Osteoblast (primary cell): ENCODE measurements at places on chromosomes 1 and 21.
A peak's percentile ranks its signal among the peaks of the same experiment; 100 is the strongest.

- no peak overlapping the region for H3K27ac ChIP-seq
- H3K36me3 ChIP-seq, result no peaks in the 10 kb centered on the region
- no peaks in the 10 kb centered on the region for H3K27me3 ChIP-seq
- H3K4me3 ChIP-seq, result no peak overlapping the region
- H3K4me1 ChIP-seq, result no peaks in the 10 kb centered on the region
These were observed 402.6 kb downstream of the TTLL7 start for GRCh38 chr1:83596331-83596730.

GRCh38 chr1:230277201-230278025 lies 148.7 kb downstream of the PGBD5 start:
- no peak overlapping the region for H3K4me3 ChIP-seq
- H3K36me3 ChIP-seq, result peaks cover 56% of the 10 kb centered on the region
- DNase-seq, result no peak
- no peak overlapping the region for H3K27ac ChIP-seq
- no peaks in the 10 kb centered on the region for H3K27me3 ChIP-seq

DNA sequence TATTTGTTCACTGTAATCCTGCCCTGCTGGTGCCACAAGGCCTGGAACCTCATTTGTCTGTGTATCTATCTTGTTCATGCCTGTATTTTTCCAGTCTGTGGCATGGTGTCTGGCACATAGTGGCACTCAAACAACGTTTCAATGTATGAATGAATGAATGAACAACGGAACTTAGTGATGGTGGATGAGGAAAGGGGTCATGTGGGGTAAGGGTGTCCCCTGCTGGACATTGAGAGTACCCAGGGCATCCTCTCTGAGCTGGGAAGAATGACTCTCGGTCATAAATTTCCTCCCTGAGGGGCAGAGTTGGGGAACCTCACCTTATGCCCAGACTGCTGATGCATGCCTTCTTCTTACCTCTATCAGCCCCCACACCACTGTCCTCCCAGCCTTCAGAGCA lies 18.9 kb upstream of the ZNF683 start:
- peaks cover 11% of the 10 kb centered on the region for H3K4me1 ChIP-seq
- no peaks in the 10 kb centered on the region for H3K27me3 ChIP-seq
- no peak overlapping the region for H3K27ac ChIP-seq
- peak; percentile 90 for DNase-seq
- H3K4me3 ChIP-seq, result no peak overlapping the region

GRCh38 chr1:16905868-16906702 lies 10.3 kb downstream of the RNU1-2 start:
- no peaks in the 10 kb centered on the region for H3K36me3 ChIP-seq
- no peaks in the 10 kb centered on the region for H3K27me3 ChIP-seq
- H3K27ac ChIP-seq, result peak overlapping the region; percentile 6
- H3K4me1 ChIP-seq, result peaks cover 27% of the 10 kb centered on the region

DNA sequence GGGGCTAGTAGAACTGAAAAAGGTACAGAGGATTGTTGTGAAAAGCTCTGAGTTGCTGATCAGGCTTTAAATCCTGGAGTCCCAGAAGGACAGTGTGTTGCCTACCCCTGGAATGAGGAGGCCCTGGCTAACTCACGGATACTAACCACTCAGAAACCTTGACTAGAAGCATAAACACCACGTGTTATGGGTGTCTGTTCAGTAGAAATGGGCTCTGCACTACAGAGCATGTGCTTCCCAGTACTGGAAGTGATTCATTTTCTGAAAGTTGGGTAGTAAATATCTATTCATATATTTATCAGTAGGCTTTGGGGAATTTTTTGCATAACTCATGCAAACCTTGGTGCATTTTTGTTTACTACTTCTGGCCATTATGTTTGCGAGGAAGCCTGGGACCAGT lies 15.1 kb upstream of the CLCA1 start:
- no peaks in the 10 kb centered on the region for H3K4me1 ChIP-seq
- no peak overlapping the region for H3K27ac ChIP-seq
- no peaks in the 10 kb centered on the region for H3K36me3 ChIP-seq
- DNase-seq, result no peak
- H3K4me3 ChIP-seq, result no peak overlapping the region
